ENCODE measurements at places on chromosomes 1 and 21.
A peak's percentile ranks its signal among the peaks of the same experiment; 100 is the strongest.

DNA sequence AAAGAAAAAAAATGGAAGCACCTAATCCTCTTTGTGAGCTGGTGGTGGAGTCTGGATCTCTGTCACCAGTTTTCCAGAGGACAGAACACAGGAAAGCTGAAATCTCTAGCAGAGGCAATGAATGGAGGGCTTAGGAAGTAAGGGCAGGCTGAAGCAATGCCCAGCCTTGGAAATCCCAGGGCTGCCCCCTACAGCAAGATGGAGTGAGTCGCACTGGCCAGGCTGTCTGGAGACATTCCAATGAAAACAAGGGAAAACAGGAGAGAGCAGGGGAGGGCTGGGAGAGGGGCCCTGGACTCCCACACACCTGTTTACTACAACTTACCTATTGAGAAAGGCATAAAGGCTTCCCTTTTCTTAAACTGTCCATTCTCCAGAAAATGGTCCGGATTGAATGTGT is 25.9 kb downstream of the CYP2J2 start:
- peak; percentile 27 for DNase-seq

DNA sequence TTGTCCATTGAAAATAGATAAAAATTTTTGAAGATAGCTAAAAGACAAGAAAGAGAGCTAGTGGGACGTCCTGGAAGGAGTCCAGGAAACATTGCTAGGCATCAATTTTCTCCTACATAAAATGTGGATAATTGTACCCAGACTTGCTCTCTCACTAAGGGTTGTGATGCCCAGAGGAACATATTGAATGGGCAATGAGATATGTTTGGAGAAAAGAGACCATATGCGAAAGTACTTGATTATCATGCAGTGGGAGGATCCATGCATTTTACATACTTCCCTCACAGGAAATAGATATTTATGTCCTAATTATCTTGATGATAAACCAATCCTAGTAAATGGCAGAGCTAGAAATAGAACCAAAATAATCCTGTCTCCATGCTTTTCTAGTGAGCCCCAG is 108.4 kb upstream of the TNR start:
- DNase-seq: no peak

DNA sequence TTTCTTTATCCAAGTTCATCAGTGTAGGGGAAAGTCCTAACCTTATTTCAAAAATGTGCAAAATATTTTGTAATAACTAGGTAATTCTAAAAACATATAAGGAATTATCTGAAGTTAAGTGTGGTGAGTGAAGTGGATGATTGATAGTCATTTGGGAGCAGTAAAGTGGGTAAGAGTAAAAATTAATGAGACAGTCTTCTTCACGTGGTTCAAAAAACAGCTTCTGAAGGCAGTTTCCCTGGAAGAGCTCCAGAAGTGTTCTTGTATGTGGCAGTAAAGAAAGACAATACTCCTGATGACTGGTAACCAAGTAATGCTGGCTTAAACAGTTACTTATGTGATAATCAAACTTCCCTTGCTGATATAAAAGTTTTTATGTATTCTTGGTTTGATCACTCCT is 50.3 kb downstream of the LEPR start:
- DNase-seq: no peak

DNA sequence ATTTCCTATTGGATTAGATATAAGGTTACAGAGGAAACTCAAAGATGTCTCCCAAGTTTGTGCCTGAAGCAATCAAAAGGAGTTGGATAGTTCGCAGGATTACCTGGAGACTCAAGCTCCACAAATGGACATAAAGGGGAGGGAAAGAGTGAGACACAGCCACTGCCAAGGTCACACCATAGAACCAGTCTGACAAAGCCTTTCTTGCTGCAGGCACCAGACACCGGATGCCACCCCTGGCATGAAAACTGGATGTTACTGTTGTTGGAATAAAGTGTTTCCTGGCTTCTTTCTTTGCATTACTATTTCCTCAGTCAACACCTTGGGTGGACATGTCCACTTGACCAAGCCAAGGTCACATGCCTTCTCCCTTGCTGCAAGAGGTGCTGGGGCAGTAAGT is 70.6 kb downstream of the SNRPE start:
- DNase-seq: no peak

GRCh38 chr1:150558303-150558704 is 9.1 kb downstream of the ADAMTSL4 start:
- DNase-seq: no peak
